Right atrium auricular region (tissue), 2 donors: ENCODE measurements at places on chromosomes 2 and 18.

DNA sequence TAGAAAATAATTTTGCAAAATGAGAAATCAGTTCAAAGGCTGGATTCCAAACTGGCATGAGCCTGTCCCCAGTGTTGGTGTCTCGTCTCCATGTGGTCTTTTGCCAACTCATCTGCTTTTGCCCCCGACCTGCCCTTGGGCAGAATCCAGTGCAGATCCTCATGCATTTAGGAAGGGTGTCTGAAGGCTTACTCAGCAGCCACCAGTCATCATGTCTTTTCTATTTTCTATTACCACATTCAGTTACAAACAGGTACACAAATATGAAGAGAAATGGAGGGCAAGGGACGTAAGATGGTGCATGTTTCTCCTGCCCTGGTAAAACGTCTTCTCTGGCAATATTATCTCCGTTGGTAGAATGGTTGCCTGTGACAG lies 43.5 kb downstream of the E2F6 start:
- no peak for DNase-seq

GRCh38 chr2:223117533-223117932 lies 65.5 kb downstream of the KCNE4 start:
- no peak for DNase-seq

DNA sequence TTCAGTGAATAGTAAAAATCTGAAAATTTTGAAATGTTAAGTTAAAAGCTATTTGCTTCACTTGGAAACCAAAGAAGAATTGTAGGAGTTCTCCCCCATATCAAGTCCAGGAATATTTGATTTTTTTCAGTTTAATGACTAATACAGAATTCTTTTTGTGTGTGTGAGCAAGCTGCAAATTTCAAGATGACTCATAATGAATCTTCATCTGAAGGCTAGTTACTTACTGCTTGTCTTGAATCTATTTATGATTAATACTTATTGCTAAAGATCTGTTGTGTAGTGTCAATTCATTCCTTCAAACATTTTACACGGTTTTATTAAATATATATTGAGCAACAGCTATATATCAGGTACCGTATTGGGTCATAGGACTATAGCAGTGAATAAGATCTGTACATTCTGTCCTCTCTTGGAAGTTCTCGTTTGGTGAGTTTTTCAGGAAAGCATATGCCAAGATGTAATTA lies 47.8 kb upstream of the CAVIN2 start:
- DNase-seq = no peak

DNA sequence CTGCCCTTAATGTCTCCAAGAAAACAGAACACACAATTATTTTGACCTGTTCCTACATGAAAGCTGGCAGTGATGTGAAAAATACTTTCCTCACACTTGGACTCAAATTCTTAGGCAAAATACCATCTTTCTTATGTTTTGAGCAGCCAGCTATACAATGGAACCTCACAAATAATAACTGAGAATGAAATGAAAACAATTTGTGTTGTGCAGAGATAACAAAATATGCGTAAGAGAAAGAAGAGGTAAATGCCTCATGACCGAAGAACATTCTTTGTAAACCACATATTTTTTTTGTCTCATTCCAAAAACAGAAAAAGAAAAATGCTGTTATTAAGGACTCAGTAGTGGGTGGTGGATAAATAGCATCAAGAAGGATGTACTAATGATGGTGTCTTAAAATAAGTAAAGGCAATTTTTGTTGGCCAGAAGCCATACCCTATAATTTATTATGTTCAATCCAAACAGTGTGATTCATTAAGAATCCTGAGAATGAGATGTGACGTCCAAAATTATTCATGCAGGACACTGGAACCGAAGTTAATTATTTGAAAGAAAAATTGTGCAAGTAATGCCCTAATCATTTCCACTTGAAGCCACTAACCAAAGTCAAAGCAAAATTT lies 193.0 kb upstream of the NETO1 start:
- no peak for DNase-seq

DNA sequence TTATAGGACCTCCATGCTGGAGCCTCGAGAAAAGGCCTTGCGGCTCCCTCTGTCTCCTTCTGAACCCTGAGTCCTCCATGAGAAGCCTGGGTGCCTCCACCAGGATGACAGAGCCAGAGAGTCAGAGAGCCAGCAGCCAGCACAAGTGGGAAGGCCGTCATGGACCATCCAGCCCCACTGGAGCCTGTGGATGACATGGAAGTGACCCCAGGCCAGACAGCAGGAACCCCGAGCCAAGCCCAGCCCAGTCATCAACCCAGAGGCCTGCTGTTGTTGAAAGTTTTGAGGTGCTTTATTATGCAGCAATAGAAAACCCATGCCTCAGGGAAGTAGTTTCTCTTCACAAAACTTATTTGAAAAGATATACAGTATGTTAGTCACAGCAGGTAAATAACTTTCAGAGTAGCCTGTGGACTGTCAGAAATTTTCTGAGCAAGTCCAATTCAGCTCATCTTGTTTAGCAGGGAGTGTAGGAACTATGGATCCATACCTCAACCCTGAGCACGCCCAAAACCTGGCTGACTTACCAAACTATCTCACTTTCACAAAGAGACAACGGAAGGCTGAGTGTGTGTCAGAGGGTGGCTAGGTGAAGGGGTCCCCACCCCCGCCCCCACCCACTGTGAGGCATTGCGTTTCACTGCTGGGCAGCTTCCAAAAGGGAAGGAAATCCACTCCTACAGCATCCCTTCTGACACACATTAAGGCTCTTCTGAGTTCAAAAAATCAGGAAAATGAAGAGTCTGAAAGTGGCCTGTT lies 79.9 kb upstream of the NDUFV2 start:
- DNase-seq = no peak

DNA sequence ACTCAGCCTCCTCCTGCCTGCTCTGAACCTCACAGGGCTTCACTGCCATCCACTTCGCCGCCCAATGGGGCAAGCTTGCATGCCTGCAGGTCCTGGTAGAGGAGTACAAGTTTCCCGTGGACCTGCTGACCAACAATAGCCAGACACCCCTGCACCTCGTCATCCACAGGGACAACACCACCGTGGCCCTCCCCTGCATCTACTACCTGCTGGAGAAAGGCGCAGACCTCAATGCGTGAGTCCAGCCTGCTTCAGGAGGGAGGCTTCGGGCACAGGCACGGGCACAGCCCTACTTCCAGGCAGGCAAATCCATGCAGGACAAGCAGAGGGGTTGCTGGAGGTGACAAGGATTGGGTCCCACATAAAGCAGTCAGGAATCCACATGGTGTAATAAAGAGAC lies 1.2 kb downstream of the ANKRD53 start:
- no peak for DNase-seq

DNA sequence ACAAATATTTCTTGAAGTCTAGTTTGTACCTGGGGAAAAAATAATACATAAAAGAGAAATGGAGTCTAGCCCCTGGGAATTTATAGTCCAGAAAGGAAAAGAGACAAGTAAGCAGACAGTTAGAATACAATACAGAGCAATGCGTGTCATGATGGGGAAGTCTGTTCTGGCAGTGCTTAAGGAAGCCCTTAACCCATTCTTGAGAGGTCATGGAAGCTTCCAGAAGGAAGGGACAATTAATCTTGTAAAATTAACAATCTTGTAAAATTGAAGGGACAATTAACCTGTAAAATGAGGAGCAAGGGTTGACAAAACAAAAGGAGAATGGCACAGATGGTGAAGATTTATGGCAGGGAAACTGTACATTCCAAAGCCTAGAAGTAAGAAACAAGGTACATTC lies 66.7 kb downstream of the METTL4 start:
- no peak for DNase-seq

GRCh38 chr2:174981331-174981730 lies 23.9 kb downstream of the CHN1 start:
- DNase-seq = no peak

DNA sequence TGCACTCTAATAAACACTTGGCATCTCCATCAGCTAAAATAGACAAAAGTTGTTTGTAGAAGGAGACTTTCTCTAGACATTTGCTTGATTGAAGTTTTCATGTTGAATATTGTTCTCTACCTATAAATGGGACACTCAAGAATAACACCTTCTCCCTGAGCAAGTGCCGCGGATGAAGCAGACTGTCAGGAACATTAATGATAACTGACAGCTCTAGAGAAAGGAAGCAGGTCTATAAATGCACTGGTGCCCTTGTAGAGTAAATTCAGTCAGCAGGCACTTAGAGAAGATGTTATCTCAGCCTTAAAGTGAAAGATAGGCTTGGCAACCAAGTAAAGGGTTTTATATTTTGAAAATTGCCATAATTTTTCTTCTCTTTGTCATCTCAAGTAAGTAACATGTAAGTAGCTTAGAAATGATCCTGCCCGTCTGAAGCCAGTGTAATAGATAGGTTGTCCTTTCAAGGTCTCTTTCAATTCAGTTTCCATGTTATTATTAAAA lies 224.6 kb downstream of the ARL6IP6 start:
- DNase-seq = no peak

- peak; percentile 60 for DNase-seq
Observed at GRCh38 chr18:76426737-76427305, 68.2 kb downstream of the ZNF516 start.

GRCh38 chr2:1960761-1961160 lies 216.4 kb upstream of the PXDN start:
- DNase-seq = no peak

GRCh38 chr2:183465048-183465447 lies 340.8 kb downstream of the NUP35 start:
- DNase-seq = no peak

DNA sequence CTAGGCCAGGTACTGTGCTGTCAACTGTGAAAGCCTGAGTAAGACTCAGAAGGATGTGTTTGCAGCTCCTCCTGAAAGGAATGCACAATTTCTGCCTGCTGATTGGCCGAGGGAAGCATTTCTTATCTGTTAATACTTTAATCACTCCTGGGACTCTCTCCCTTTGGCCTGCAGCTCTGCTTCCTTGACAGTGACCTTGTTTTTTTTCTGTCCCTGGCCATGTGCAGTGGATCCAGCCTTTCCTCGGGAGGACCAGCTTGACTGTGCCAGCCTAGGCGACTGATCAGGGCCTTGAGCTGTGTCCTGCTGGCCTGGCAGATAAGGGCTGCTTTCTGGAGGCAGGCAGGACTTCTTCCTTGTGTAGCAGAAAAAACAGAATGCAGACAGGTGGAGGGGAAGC lies 10.0 kb downstream of the RNF144A start:
- DNase-seq = no peak

GRCh38 chr2:215915441-215915840 lies 97.9 kb downstream of the MREG start:
- no peak for DNase-seq

DNA sequence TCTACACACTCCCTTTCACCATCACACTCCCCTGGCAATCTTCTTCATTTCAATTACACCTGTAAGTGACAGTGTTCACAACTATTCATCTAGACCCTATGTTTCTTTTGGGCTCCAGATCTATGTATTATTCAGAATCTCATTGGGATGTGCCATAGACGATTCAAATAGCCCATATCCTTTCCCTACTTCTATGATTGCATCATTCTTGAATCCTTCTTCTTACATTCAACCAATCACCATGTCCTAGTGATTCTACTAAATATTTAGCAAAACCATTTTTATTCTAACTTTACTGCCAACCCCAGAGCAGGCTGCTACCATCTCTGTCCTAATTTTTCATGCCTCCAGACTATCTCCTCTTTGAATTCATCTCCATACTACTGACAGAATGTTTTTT lies 106.4 kb downstream of the TDRD15 start:
- no peak for DNase-seq

GRCh38 chr18:55780586-55781071 lies 192.6 kb upstream of the TCF4 start:
- DNase-seq = no peak

- DNase-seq = no peak
Observed at GRCh38 chr2:226828191-226828590, 7.7 kb upstream of the RHBDD1 start.

GRCh38 chr2:236956031-236956618 lies 129.6 kb upstream of the COPS8 start:
- DNase-seq = no peak

- DNase-seq = peak; percentile 46
Observed at GRCh38 chr2:16170675-16171424, 230.5 kb downstream of the MYCN start.

GRCh38 chr2:45568935-45569334 lies 42.1 kb downstream of the SRBD1 start:
- DNase-seq = no peak

GRCh38 chr2:231795525-231796327 lies 9.5 kb downstream of the COPS7B start:
- DNase-seq = no peak

DNA sequence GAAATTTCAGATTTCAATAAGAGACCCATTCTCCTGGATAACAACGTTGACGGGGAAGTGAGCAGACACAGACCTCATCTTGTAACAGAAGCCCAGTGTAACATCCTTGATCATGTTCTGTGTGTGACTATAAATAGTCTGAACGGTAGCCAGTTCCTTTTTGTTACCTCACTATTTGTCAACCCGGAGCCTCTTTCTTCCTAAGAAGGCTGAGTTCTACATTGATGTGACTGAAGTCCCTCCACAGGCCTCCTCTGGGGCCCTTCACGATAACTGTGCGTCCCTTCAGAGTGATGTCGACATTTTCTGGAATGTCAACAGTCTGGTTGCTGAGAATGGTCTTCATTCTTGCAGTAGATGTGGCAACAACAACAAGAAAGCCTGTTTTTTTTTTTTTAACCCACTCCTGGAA lies 6.3 kb upstream of the PLEKHM3 start:
- DNase-seq = no peak

GRCh38 chr2:105625632-105626031 lies 119.1 kb upstream of the NCK2 start:
- no peak for DNase-seq

GRCh38 chr2:54308186-54308585 lies 52.2 kb upstream of the TSPYL6 start:
- no peak for DNase-seq

DNA sequence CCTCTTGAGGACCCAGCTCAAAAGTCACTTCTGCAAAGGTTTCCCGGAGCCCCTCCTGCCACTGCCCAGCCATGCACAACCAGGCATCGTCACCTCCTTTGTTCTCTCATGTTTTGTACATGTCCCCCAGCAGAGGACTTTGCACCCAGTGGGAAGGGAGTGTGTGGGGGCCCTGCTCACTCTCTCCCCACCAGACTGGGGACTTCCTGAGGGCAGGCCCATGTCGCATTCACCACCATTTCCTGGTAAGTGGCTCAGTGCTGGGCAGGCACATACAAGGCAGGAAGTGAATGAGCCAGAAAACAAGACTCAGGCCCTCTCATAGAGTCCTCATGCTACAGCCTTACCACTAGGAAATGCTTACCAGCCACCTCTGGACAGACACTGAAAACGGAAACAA lies 18.9 kb downstream of the MRPL35 start:
- DNase-seq = peak; percentile 18

DNA sequence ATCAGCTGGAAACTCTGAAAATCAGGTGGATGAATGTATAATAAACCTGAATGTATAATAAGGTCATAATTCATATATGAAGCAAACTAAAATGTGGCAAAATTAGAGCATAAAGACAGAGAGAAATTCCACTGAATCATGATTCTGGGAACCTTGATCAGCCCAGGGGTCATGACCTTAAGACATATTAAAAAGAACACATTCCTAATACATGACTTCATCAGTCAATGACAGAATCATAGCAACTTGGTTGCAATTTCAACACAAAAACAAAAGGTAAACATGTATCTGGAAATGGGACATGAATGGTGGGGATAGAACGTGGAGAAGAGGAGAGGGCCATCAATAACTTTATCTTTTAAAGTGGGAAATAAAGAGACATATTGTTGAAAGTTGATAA lies 17.6 kb downstream of the AFF3 start:
- no peak for DNase-seq

- DNase-seq = no peak
Observed at GRCh38 chr2:175318542-175318941, 137.0 kb upstream of the ATP5MC3 start.

- no peak for DNase-seq
Observed at GRCh38 chr2:240129731-240130392, 6.2 kb downstream of the COPS9 start.

GRCh38 chr2:219507581-219508443 lies 6.5 kb upstream of the ASIC4 start:
- no peak for DNase-seq
